ENCODE measurements at places on chromosomes 2 and 18.

GRCh38 chr2:36246320-36246990 lies 109.1 kb upstream of the CRIM1 start:
- no peak for DNase-seq

GRCh38 chr2:158380746-158381145 lies 75.8 kb downstream of the CCDC148 start:
- DNase-seq = no peak

DNA sequence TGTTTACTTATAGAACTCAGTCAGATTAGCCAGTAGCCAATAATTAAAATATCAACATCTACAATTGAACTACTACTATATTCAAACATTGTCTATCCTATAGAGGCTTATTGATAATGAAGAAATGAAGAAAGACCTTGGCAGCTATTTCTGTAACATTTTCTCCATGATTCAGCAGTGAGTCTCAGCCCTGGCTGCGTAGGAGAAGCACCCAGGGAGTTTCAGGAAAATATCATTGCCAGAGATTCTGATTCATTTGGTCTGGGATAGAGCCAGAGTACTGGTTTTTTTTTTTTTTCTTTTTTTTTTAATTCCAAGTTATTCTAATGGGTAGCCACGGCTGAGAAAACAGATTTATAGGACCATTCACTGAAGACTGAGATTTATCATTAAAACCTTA lies 404.8 kb downstream of the TXNL1 start:
- DNase-seq = no peak

GRCh38 chr2:65351948-65352595 lies 80.3 kb downstream of the SPRED2 start:
- no peak for DNase-seq

GRCh38 chr2:48790407-48791170 lies 35.1 kb upstream of the LHCGR start:
- DNase-seq = no peak

DNA sequence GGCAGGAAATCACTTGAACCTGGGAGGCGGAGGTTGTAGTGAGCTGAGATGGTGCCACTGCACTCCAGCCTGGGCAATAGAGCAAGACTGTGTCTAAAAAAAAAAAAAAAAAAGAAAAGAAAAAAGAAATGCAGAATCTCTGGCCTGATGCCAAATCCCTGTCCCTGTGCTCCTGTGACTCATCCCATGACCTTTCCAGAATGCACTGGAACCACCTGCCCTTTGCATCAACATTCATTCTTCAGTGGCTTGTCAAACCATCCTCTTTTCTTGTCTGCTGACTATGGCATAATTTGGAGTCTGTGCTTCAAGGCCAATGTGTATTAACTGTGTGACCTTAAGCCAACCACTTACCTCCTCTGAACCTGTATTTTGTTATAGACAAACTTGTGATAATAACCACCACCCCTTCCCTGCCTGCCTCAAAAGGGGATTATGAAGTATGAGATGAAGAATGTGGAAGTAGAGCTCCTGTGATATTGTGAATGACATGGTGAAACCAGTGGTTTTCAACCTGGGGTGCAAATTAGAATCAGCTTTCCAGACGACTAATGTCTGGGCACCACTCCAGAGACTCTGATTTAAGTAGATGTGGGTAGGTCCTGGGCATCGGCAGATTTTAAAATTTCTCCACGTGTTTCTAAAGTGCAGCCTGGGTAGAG lies 189.3 kb downstream of the CLIP4 start:
- DNase-seq = no peak

DNA sequence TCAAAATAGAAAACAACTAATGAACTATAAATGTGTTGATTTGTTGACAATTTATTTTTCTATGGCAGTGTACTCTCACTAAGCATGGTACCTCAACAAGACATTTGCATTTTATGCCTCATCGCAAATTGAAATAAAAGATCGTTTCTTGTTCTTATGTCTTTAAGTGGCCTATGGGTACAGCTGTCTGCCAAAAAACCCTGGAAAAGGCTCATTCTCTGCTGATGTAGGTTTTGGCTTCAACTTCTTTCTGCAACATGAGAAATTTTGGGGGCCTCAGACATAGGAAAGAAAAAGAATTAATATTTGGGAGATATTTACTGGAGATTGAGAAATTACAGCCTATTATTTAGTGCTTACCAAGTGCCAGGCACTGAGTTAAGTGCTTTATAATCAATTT lies 205.1 kb upstream of the DPP10 start:
- DNase-seq = no peak

DNA sequence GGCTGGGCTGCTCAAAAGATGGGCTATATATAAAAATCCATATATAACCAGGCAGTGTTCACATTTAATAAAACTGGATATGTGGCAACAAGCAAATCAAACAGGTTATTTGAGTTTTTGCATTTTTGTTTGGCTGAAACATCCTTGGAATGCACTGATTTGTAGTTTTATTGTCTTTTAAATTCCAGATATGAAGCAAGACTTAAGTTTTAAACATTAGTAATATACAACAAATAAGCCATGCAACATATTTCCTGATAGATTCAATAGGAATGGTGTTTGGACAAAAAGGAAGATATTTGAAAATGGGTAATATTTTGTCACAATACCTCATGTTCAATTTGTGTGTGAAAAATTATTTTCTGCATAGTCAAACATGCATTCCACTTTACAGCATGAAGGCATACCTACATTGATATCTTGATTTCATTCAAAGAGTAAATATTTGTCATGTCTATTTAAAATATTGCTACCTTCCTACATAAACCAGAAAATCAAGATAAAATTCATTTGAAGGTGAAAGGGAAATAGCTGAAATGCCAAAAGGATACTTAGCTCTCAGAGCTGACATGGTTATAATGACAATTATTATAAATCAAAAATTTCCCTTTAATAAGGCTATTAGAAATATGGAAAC lies 132.3 kb upstream of the NETO1 start:
- no peak for DNase-seq

DNA sequence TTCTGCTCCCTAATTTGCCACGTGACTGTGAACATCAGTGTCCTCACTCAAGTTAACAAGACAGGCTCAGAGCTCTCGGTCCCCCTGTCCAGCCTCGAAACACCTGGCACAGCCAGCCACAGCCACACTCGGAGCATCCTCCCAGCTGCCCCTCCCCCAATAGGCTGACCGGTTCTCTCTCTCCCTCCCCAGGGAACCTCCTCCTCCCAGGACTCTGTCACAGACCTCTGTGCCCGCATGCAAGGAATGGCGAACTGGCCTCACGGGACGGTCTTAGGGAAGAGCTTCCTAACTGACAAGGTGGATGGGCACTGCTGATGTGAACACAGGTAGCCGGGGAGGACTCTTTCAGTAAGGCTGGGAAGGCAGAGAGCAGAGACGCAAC lies 18.8 kb downstream of the CYP26B1 start:
- peak; percentile 31 for DNase-seq

GRCh38 chr2:152200565-152201465 lies 25.3 kb upstream of the STAM2 start:
- DNase-seq = no peak

DNA sequence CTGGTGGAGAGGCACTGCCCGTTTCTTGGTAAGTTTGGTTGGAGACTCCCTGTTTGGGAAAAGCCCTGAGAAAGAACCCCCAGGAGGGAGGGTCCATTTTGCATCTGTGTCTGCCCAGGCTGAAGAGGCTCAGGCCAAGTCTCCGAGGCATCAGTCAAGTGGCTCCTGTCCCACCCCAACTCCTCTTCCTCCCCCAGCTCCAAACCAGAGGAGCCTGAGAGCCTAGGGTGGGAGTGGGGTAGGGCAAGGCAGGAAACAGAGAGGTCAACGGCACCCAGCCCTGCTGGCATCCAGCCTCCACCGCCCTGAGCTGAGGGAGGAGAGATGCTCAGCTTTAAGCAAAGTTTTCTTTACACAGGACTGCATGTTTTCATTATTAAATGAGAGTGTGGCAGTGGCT lies 38.2 kb downstream of the CYP27C1 start:
- no peak for DNase-seq

DNA sequence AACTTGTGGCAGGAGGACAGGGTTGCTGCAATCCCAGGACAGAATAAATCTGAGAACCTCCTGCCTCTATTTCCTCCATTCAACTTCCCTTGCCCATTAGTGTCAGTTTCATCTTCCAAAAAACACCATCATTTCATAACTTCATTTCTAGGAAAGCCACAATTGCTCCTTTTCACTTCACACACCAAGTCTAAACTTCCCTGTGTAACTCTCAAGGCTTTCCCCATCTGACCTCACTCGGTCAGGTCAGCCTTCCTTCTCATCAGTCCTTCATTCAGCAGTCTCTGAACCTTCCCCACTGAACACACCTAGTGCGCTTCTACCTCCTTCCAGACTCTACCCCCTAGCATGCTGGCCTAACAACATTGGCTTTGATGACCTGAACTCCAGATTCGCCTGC lies 35.8 kb downstream of the TCF7L1 start:
- DNase-seq = no peak

DNA sequence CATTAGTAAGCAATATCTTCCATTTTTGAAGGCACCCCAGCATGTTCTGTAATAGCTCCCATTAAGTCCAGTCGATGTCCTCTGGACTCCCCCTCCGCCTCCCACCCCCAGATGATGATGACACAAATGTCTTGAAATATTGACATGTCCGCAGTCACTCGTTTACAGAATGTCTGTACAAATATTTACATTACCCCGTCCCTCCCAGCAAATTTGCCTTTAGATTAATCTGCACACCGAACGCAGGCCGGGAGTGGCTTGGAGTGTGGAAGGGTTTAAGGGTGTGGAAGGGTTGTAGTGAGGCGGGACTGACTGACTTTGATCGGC lies 853 bp upstream of the OSBPL6 start:
- no peak for DNase-seq

DNA sequence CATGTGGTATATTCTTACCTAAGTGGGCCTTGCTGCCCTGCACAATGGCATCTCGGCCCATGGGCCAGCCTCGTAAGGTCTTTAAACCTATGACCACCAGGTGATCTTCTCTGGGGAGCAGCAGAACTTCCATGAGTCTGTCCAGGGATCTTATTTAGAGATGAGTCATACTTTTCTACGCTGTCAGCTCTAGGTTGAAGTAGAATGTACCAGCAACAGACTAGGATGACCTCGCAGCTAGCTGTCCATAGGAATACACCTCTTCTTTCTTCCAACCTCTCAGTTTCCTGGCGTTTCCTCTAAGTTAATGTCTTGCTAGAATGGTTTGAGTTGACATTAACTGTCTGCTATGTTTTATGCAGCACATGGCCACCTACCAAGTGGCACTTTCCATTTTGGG lies 15.6 kb upstream of the CXCR4 start:
- no peak for DNase-seq

- DNase-seq = no peak
Observed at GRCh38 chr18:79445696-79446561, 50.2 kb downstream of the NFATC1 start.

- no peak for DNase-seq
Observed at GRCh38 chr2:179248024-179248348, 16.6 kb downstream of the SESTD1 start.

- no peak for DNase-seq
Observed at GRCh38 chr2:37983719-37984118, 58.6 kb downstream of the RMDN2 start.

- no peak for DNase-seq
Observed at GRCh38 chr2:231356466-231356844, 39.1 kb upstream of the B3GNT7 start.

GRCh38 chr2:241052677-241053360 lies 49.3 kb downstream of the MTERF4 start:
- no peak for DNase-seq

DNA sequence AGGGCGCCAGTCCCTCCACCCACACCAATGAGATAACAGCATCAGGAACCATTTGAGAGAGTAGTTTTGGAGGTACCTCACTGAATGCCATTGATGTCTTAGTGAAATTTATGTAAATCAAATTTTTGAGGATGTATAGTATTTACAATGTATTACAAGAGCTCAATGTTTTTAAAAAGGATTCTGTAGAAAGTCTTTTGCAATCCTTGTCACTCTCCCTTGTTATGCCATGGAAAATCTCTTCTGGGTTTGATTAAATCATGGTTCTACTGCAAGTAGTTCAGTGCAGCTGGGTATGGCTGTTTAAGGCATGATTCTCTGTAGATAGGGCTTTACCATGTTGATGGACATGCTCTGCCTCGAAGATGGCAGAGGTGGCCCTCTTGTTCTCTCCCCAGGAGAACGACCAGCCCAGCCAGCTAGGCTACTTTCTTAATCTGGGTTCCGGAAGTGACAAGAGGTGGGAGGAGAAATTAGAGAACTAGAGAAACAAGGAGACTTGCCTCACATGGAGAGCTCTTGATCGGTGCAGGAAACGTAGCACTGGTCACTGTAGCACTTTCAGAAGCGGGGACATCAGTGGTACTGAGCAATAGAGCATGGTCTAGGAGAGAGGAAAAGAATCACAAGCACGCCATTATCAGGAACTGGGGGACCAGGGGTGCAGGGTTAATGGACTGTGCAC lies 202.7 kb downstream of the CLIP4 start:
- DNase-seq = no peak

Measured in CD4-positive, alpha-beta T cell (primary cell).